ENCODE measurements at places on chromosomes 5 and 9.

DNA sequence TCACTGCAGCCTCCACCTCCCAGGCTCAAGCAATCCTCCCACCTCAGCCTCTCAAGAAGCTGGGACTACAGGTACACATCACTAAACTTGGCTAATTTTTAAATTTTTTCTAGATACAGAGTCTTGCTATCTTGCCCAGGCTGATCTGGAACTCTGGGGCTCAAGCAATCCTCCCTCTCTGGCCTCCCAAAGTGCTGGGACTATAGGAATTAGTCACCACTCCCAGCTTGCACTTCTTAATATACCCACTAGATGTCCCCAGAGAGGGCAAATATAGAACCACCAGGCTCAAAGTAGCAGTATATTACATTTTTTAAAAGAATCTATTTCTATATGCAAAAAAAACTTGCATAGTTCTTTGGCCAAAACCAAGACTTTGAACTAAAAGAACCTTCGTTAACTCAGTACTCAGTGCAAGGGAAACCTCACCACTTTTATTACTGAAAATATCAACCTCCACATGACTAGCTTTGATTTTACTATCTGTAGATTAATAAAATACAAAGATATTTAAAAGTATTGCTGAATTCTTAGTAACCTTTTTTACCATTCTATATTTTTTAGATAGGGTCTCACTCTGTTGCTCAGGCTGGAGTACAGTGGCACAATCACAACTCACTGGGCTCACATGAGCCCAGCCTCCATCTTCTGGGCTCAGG lies 25.8 kb upstream of the HSD17B3 start:
- no peaks in the 10 kb centered on the region for H3K36me3 ChIP-seq
- no peaks in the 10 kb centered on the region for H3K27me3 ChIP-seq
- no peaks in the 10 kb centered on the region for H3K4me1 ChIP-seq
- no peak overlapping the region for H3K27ac ChIP-seq
- no peak overlapping the region for H3K4me3 ChIP-seq
- DNase-seq = peak; percentile 39

DNA sequence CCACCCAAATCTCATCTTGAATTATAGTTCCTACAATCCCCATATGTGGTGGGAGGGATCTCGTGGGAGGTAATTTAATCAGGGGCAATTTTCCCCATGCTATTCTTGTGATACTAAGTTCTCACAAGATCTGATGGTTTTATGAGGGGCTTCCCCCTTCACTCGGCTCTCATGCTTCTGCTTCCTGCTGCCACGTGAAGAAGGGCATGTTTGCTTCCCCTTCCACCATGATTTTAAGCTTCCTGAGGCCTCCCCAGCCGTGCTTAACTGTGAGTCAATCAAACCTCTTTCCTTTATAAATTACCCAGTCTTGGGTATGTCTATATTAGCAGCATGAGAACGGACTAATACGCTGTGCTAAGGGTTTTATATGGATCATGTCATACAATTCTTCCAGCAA lies 72.3 kb downstream of the TLE4 start:
- no peak for DNase-seq
- no peak overlapping the region for H3K27ac ChIP-seq
- H3K27me3 ChIP-seq = no peaks in the 10 kb centered on the region
- H3K4me1 ChIP-seq = peaks cover 13% of the 10 kb centered on the region
- no peak overlapping the region for H3K4me3 ChIP-seq

DNA sequence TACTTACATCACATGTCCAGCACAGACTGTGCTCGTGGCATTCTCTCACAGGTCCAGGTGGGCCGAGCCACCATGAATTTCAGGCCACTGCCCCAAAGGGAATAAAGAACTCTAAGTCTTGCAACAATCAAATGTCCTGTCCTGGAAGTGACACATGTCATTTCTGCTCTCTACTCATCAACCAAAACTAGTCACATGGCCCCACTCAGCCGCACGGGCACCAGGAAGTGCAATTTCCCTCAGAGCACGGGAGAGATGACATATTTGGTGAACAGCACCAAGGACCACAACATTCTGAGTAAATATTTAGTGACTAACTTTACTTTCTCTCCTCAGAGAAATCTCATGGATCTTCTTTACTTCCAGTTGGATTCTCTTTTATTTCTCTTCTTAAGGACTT lies 131.1 kb upstream of the TUT7 start:
- H3K27ac ChIP-seq = no peak overlapping the region
- no peak overlapping the region for H3K4me3 ChIP-seq
- H3K27me3 ChIP-seq = no peaks in the 10 kb centered on the region

DNA sequence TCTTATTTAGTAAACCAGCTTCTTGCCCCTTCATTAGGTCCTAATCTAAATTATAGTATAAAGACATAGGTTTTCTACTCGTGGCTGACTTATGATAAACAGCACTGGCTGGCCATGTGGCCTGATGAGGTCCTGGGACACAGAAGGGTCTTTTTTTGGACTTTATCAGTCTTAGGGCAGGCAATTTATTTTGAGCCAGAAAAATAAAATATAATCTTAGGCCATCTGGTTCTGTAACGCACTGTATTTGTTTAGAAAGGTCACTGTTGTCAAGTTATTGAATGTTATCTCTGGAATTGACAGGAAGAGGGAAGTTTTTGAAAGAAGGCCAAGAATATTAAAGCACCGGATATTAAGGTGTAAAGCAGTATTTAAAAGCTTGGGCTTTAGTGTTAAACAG lies 53.9 kb downstream of the RFX3 start:
- H3K4me1 ChIP-seq = peaks cover 50% of the 10 kb centered on the region
- no peak for DNase-seq
- H3K36me3 ChIP-seq = peaks cover 11% of the 10 kb centered on the region
- H3K4me3 ChIP-seq = no peak overlapping the region

DNA sequence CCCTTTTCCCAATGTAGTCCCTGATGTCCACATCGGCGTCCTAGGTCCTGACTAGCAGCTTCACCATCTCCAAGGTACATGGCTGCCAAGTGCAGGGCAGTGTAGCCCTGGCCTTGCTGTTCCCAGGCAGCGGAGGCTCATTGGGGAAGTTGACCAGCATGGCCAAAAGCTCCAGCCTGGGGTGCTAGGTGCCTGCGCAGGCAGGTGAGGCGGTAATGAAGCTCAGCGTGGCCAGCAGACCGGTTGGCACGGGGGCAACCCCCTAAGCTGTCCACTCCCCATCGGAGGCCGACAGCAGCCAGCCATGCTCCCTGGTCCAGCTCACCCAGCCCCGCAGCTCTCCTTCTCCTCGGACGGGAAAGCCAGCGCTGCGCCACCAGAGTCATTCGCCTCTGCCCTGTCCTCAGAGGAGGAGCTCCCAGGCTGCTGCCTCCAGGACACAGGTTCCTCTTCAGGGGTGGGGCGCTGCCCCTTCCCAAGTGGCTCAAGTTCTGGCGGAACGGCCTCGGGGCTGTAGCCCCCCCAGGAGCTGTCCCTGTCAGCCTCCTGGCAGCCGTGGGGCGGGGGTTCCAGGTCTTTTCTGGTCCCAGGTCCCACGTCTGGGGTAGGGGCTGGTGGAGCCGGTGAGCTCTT lies 1218.2 kb downstream of the FOXD4L5 start:
- H3K4me3 ChIP-seq = no peak overlapping the region
- H3K36me3 ChIP-seq = no peaks in the 10 kb centered on the region
- H3K27ac ChIP-seq = no peak overlapping the region
- no peaks in the 10 kb centered on the region for H3K4me1 ChIP-seq

DNA sequence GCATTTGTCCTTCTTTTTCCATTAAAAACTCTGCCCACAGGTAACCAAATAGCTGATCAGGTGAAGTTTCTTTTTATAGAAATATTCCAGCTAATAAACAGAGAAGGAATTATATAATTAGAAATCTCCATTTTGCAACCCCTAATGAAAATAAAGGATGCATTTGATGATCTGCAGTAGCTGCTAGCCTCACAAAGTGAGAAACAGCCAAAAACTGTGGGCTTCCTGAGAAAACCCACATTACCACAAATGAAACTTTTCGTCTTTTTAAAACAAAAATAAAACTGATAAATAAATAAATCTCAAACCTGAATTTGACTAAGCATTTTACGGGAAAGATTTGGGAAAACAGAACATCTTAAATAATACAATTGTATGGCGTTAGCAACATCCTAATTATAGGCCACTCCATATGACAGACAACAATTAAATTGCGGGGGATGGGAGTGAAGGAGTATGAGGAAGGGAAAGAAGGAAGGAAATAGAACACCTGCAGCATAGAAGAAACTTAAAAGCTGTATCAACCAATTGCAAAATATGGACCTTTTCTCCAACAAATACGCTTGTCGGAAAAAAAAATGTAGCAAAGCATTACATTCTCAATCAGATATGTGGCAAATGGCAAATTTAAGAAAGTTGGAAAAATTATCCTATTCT lies 283.0 kb upstream of the ITGA1 start:
- no peaks in the 10 kb centered on the region for H3K27me3 ChIP-seq
- no peak overlapping the region for H3K27ac ChIP-seq
- H3K4me1 ChIP-seq = no peaks in the 10 kb centered on the region
- no peak for DNase-seq

DNA sequence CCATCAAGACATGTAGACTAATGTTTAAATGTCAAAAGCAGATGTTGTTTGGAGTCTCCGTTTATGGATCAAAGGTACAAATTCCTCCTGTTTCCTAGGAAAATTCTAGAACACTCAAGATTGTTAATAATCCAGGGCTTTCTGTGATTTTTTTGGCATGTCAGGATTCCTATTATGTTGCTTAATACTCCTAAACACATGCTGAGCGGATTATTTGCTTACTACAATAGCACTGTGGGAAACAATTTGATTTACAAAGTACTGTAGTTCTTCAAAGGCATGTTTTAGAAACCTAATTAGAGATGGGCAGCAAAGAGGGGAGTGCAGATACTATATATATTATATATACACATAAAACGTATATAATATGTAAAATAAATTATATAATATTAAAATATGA lies 19.0 kb upstream of the SCAMP1 start:
- H3K27ac ChIP-seq = no peak overlapping the region
- no peaks in the 10 kb centered on the region for H3K4me1 ChIP-seq
- no peak overlapping the region for H3K4me3 ChIP-seq
- peaks cover 9% of the 10 kb centered on the region for H3K27me3 ChIP-seq
- H3K36me3 ChIP-seq = peaks cover 7% of the 10 kb centered on the region

GRCh38 chr5:172235132-172235780 lies 41.3 kb downstream of the EFCAB9 start:
- H3K4me1 ChIP-seq = peaks cover 48% of the 10 kb centered on the region
- peaks cover 21% of the 10 kb centered on the region for H3K36me3 ChIP-seq
- no peak for DNase-seq
- no peaks in the 10 kb centered on the region for H3K27me3 ChIP-seq

GRCh38 chr9:86321373-86321772 lies 32.8 kb downstream of the TUT7 start:
- H3K4me3 ChIP-seq = no peak overlapping the region
- H3K4me1 ChIP-seq = no peaks in the 10 kb centered on the region
- no peak overlapping the region for H3K27ac ChIP-seq

DNA sequence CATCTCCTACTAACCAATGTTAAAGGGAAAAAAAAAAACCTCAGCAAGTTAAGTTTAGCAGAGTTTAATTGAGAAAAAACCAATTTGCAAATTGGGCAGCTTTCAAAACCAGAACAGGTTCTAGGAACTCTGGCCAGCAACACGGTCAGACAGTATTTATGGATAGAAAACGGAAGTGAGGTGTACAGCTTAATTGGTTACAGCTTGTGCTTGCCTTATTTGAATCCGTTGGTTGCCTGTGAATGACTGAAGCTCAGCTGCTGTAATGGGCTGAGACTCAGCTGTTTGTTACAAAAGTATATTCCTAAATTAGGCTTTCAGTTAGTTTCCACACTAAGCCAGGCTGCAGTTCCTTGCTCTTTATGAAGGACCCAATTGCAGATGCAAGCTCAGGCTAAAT lies 217.0 kb downstream of the SREK1 start:
- no peak overlapping the region for H3K27ac ChIP-seq
- no peak overlapping the region for H3K4me3 ChIP-seq
- DNase-seq = no peak
- H3K36me3 ChIP-seq = no peaks in the 10 kb centered on the region
- peaks cover 8% of the 10 kb centered on the region for H3K27me3 ChIP-seq
- H3K4me1 ChIP-seq = no peaks in the 10 kb centered on the region

DNA sequence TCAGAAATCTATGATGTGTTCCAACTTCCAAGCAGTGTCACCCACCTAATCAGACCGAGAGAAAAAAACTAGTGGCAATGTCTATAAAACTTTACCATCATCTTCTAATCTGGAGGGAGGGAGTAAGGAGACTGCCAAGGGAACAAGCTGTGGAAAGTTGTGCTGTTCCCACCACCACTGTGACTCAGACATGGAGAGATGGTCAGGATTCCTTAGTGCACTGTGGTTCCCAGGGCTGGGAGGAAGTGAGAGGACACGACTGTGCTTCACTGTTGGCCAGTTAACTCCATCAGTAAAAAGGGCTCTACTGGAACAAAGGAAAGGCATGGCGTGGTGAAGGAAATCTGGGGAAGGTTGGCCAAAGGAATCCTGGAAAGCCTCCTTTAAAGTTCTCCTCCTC lies 18.8 kb downstream of the TICAM2 start:
- H3K27me3 ChIP-seq = no peaks in the 10 kb centered on the region
- no peak overlapping the region for H3K27ac ChIP-seq
- no peak for DNase-seq
- H3K4me3 ChIP-seq = no peak overlapping the region

DNA sequence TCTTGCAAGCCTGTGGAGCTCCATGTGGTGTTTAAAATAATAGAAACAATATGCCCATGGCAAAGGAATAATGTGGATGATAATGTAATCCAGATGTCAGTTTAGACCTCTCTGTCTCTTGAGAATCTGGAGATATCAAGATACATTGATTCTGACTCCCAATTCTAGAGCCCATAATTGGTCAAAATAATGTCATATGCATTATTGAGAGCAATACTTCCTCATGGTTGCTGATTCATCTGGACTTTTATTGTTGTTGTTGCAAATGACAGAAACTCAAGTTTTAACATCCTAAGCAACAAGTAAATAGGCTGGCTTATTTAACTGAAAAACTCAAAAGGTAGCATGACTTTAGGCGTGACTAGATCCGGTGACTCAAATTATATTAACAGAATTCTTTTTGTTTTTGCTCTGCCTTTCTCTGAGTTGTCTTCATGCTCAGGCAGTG lies 152.1 kb downstream of the PCSK1 start:
- H3K4me3 ChIP-seq = no peak overlapping the region
- no peaks in the 10 kb centered on the region for H3K36me3 ChIP-seq
- H3K27ac ChIP-seq = no peak overlapping the region
- peaks cover 16% of the 10 kb centered on the region for H3K4me1 ChIP-seq
- DNase-seq = no peak
- peaks cover 14% of the 10 kb centered on the region for H3K27me3 ChIP-seq

- no peak for DNase-seq
- no peak overlapping the region for H3K27ac ChIP-seq
- H3K4me3 ChIP-seq = no peak overlapping the region
- no peaks in the 10 kb centered on the region for H3K4me1 ChIP-seq
- H3K27me3 ChIP-seq = no peaks in the 10 kb centered on the region
These were observed 42.4 kb downstream of the LRSAM1 start for GRCh38 chr9:127493592-127494303.
